H9 (cell line): ENCODE measurements at places on chromosomes 6 and 20. TPM values are rescaled to one million over a fixed set of nuclear protein-coding genes. Genes with fewer than 3 reads are reported as not detected.

Gene OXT
- total RNA-seq = 0.64 TPM in 1 of 2 replicates, not detected in the other

Gene PRSS16
- total RNA-seq = 14.8 and 17.7 TPM in 2 replicates

Gene ULBP2
- not detected in 2 replicates for total RNA-seq

Gene CABLES2
- total RNA-seq = 10.8 and 11.0 TPM in 2 replicates

Gene FHL5
- not detected in 2 replicates for total RNA-seq

DNA sequence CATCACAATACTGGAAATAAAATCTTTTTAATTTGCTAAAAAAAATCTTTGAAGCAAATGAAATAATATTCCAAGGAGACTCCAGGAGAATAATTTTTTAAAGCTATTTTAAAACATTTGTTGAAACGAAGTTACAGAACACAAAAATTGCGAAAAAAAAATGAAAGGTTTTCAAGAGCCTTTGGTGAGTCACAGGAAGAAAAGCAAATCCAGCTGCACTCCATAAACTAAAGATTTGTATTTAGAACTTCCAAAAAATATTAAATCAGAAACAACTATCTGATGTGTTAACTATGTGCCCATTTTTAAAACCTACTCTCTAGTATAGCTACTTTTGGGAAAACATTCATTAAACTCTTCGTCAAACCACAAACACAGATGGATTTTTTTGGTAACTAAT is 23.6 kb downstream of the PDSS2 start:
- DNase-seq = no peak

DNA sequence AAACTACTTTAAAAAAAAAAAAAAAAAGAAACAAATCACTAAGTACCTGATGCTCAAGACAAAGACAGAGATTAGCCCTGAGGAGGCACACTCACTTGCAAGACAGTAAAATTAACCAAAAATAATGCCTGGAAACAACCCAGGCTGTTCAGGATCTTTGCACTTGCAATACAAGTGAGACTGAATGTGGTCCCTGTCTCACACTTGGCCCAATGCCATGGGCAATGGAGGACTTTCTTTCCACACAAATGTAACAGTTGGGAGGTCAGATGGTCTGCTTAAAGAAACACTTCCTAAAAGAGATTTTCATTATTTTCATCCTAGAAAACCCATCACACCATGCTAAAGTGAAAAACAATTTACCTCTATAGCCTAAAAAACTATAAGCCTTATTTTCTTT is 16.2 kb downstream of the STAU1 start:
- DNase-seq = no peak

GRCh38 chr20:44747166-44748004 is 1.7 kb downstream of the KCNK15 start:
- DNase-seq = peak; percentile 89

- DNase-seq = no peak
These were observed 11.5 kb downstream of the SLC2A10 start for GRCh38 chr20:46720776-46721425.

- no peak for DNase-seq
These were observed 241.8 kb downstream of the TTLL2 start for GRCh38 chr6:167566711-167567141.

GRCh38 chr6:167925026-167925425 is 72.4 kb upstream of the KIF25 start:
- DNase-seq = no peak
